Endodermal cell (in vitro differentiated cells): ENCODE measurements at places on chromosomes 4 and X. TPM values are rescaled to one million over a fixed set of nuclear protein-coding genes. Genes with fewer than 3 reads are reported as not detected.

GRCh38 chrX:102154900-102155805, 624 bp downstream of the BEX5 start:
- DNase-seq = no peak

CWH43 gene
- not detected in 2 replicates for total RNA-seq

GRCh38 chr4:72786401-72786990, 217.5 kb upstream of the ADAMTS3 start:
- no peak for DNase-seq

DNA sequence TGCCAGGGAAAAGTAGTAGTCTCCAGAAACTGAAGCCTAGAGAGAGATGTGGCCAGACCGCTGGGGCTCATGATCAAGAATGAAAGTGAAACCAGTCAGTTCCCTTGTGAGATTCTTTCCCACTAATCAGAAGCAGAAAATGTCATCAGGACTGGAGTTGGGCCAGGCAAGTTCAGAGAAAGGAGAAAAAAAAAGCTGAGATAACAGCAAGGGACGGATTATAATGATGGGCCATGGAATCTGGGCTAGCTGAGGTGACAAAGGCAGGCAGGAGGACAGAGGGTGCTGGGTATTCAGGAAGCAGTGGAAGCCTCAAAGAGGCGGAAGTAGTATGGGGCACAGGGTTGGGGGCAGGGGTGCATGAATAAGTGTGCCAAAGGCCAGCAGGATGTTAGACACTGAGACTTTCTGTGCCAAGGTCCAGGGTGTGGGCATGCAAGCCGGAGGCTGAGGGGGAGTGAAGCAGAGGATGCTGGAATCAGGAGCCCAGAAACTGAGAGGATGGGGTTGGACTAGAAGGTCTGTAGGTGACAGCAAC, 2.5 kb downstream of the CXorf38 start:
- DNase-seq = no peak

- no peak for DNase-seq
These were observed 61.6 kb downstream of the KIT start for GRCh38 chr4:54719378-54719777.

DNA sequence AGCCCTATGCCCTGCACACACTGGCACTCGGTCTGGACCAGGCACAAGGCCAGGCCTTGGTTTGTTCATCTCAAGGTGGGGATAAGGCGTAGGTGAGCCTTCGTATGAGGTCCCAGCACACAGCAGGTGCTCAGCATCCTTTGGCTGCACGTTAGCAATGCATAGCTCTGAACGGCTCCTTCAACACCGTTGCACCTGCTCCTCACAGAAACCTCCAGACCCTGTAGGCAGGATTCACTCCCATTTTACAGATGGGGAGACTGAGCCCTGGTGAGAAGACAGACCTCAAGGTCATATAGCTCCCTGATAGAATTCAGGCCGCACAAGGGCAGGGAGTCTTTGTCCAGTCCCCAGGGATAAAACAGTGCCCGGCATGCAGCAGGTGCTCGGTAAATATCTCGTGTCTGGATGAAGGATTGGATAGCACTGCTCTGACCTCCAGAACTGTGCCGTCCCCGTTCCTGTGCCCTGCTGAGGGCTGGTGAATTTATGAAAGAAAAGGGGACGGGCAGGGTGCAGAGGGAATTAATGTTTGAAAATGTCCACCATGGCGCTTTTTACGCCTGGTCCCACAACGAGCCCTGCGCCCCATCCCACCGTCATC, 2.4 kb downstream of the PPP2R2C start:
- no peak for DNase-seq

DNA sequence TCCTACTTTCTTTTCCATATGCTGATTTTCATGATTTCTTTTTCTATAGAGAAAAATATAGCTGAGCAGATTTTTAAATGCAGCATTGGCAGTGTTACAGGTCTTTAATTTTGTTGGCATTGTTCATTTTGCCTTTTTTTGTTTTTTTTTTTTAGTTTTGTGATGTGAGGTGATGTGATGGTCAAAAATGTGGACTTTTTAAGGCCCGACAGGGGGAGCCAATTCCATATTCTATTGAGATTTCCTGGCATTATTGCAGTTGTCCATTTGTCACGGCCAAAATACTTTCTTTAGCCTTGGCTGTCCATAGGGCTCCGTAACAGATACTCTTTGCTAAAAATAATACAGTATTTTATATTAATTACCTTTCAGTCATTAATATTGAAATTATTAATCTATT, 47.8 kb downstream of the SLIT2 start:
- DNase-seq = no peak

CLDN24 gene
- total RNA-seq = 0.50 TPM in 1 of 2 replicates, not detected in the other

GRCh38 chrX:40192196-40192595, 94.4 kb upstream of the BCOR start:
- DNase-seq = no peak

DNA sequence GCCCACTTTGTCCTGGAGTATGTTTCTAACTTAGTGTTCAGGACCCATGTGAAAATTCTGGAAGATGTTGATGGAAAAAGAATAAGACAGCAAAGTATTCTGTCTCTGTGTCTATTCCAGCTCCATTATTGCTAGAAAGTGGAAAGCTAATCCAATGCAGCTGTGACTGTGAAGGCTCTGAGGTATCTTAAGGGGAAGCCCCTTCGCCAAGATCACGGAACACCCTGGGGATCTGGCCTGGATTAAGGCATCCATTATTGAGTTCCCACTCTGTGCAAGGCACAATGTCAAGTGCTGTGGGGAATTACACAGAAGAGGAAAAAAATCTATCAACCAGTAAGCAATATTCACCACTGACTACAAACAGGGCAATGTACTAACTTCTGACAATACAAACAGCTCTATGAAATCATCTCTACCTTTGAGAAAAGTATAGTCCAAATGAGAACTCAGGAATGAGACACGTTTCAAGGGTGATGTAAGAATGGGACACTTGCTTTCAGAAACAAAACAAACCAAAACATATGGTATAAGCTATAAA, 222.1 kb downstream of the LDB2 start:
- no peak for DNase-seq

COL25A1 gene
- total RNA-seq = 5.4 to 6.2 TPM (median 5.7 TPM) in 3 replicates

OPHN1 gene
- 2.0 and 2.9 TPM in 2 replicates for total RNA-seq

- no peak for DNase-seq
These were observed 100.2 kb downstream of the MAB21L2 start for GRCh38 chr4:150682126-150682525.

DNA sequence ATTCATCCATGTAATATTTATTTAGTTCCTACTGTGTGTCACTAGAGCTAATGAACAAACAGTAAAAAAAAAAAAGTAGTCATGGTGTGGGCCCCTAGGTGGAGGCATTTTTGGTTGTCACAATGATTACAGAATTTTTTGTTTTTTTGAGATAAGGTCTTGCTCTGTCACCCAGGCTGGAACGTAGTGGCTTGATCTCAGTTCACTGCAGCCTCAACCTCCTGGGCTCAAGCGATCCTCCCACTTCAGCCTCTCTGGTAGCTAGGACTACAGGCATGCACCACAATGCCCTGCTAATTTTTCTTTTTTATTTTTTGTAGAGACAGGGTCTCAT, 22.0 kb downstream of the DNAAF6 start:
- DNase-seq = no peak
